ENCODE measurements at places on chromosomes 16 and 17. TPM values are rescaled to one million over a fixed set of nuclear protein-coding genes. Genes with fewer than 3 reads are reported as not detected.

Gene ABCC12
- total RNA-seq = not detected

DNA sequence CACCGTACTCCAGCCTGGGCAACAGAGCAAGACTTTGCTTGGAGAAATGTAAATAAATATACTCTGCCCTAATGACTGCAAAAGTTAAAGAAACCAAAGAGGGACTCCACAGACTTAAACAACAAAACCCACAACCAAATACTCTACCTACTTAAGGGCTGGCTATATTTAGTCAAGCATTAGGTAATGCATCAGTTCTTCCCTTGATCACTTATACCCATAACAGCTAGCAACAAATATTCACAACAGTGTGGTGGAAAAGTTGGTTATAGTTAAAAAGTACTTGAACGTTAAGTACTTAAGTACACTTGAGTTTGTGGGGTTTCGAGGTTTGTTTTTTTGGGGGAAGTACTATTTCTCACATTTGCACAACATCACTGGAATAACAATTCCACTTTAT, 5.4 kb upstream of the HEXIM2 start:
- no peak for DNase-seq

- no peak for DNase-seq
These were observed 38.3 kb downstream of the COG7 start for GRCh38 chr16:23414731-23415130.

GRCh38 chr17:65604070-65604469, 42.6 kb upstream of the AXIN2 start:
- DNase-seq = no peak

DNA sequence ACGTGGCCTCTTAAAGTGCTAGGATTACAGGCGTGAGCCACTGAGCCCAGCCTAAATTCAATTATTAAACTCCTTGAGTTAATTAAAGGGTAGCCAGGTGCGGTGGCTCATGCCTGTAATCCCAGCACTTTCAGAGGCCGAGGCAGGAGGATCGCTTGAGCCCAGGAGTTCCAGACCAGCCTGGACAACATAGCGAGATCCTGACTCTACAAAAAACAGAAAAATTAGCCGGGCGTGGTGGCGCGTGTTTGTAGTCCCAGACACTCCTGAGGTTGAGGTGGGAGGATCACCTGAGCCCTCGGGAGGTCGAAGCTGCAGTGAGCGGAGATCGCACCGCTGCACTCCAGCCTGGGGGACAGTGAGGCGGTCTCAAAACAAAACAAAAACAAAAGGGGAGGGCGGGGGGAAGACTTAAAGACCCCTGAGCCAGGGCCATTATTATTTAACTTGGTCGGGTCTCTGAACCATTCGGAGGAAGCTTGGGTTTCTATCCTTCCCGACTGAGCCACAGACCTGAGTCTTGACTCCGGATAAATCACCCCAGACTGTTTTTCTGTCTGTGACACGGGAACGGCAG, 19.5 kb downstream of the BCL7C start:
- DNase-seq = no peak

GRCh38 chr17:76437467-76438402, 15.2 kb downstream of the UBE2O start:
- no peak for DNase-seq

GRCh38 chr17:29168079-29168758, 12.0 kb downstream of the MYO18A start:
- DNase-seq = no peak

Data from vagina (tissue), 2 donors.